GM18507 (cell line): ENCODE measurements at places on chromosomes 16 and 17.

DNA sequence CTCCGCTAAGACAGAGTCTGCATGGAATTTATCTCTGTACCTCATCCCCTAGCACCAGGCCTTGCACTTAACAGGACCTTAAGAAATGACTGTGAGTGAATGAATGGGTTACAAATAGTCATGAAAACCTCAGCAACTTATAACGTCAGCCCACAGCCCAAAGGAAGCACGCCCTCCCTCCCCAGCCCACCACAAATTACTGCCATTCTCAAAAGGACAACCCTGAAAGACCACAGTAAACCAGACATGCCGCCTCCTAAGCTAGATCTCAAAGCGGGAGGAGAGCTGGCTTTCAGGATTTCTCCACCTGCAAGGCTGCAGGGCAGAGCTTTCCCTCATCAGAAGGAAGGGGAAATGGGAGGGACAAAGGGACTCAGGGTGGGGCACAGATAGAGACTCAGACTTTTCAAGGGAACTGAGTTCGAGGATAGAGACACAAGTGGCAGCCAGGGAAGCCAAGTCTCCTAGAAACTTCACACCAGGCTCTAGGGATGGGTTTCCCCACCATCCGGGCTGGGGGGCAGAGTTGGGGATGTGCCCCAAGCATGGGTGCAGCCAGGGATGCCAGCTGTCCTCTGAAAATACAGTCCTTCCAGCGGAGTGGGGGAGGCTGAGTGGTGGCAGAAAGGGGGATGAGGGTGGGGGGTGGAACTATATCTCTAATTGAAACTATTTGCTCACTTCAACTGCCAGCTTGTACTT lies 56.7 kb downstream of the PLXDC1 start:
- no peak for DNase-seq

GRCh38 chr17:12643822-12644221 lies 21.9 kb upstream of the MYOCD start:
- DNase-seq = no peak

DNA sequence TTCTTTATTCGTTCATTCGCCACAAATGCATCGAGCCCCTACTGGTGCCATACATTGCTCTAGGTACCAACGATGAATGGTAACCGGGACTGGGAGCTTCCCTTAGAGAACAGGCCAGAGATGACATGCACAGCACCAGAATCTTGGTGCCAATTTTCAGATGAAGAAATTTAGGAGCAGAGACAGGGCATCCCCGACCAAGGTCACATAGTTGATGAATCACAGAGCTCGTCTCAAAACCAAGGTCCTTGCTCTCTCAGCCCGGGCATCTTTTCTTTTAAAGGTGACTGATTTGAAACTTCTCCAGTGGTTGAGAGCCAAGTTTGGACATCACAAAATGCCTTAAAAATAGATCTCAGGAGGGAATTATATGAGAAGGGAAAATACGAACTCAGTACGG lies 73.2 kb upstream of the C16orf82 start:
- no peak for DNase-seq

GRCh38 chr16:75092777-75093176 lies 23.8 kb downstream of the LDHD start:
- DNase-seq = no peak

DNA sequence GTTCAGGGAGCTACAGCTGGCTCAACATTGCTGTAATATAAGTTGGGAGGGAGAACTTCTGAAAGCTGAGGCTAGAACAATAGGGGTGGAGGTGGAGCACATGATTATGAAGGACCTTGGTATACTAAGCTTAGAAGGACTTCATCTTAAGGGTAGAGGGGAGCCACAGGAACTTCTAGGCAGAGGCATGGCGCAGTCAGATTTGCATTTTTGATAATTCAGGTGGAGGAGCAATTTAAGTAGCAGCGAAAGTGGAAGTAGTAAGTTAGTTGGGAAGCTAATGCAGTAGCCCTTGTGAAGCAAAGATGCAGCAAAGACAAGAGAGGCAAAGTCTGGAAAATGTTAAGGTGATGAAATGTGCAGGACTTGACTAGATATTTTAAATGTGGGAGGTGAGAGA lies 144.1 kb downstream of the SPECC1 start:
- no peak for DNase-seq

DNA sequence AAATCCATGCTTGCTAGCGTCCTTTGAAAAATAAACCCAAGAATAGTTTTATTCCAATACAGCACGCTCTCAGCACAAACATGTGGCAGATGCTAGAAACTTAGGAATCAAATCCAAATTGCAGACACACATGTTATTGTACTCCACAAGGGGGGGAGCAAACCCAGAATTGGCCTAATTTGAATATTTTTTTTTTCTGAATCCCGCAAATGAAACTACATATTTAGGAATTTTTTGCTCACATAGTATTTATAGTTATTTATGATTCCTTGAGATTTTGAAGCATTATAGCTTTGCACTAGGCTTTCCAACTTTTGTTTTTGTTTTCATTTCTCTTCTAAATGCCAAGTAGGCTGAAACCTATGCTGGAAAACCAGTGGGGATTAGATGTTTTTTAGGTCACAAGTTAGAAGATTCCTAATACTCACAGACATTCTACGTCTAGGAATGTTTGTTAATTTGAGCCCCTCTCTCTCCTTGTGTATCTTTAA lies 59.3 kb upstream of the CDH11 start:
- no peak for DNase-seq

DNA sequence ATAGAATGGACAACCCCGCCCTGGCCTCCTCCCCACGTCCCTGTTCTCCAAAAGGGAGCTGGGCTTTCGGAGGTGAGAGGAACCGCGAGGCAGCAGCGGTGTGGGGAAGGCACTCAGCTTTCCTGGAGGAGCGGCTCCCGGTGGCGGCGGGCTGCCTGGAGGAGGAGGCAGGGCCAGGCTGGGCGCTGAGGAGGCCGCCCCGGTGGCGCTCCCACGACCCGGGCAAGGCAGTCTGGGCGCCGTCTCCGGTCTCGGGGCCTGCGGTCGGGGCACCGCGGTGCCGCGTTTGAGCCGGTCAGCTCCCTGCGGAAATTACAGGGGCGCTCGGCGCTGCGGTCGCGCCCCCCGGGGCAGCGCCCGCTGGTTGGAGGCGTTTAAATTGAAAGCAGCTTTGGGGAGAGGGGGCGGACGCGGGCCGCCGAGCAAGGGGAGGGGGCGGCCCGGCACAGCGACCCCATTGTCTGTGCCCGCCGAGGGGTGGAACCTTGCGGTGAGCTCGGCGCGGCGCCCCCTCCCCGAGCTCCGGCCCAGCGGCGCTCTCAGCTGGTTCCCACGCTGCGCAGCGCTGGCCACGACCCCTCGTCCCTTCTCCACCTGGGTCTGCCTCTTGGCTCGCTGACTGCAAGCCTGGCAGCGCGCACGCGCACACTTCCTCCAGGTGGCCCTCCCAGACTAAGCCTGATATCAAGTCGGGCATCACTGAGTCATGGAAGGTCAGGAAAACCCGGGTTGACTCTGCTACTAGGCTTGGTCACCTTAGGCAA lies 58.7 kb upstream of the DLX4 start:
- DNase-seq = no peak

DNA sequence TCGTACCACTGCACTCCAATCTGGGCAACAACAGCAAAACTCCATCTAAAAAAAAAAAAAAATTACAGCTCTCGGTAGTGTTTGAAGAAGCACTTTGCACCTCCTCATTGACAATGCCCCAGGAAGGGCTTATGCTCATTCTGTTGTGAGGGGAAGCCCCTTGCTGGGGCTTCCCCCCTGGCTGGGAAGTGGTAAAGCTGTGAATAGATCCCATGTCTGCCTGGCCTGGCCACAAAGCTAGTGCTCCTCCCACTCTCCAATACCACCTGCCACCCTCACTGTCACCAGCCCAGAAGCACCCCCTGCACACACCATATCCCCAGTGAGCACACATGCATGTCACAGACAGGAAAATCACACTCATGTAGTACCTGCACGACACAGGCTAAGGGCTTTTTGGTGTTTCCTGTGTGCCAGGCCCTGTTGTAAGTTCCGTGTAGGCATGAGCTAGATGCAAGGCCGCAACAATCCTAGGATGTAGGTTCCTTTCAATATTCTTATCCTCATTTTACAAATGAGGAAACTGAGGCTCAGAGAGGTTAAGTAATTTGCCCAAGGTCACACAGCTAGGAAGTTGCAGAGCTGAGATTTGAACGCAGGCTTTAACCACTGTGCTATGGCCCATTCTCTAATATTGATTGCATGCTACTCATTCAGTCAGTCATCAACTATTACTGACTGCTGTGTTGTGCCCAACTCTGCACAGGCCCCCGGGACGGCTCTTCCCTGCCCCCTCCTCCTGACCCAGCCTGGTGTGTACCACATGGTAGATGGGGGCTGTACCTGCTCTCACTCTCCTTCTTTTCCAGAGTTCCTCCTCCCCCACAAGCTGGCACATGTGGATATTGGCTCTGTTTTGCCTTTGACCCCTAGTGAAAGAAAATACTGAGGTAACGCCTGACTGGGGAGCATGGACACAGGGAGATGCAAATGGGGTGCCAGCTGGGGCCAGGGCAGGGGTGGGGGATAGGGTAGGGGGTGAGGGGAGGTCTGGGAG lies 11.9 kb upstream of the COL1A1 start:
- peak; percentile 52 for DNase-seq

GRCh38 chr17:1158879-1159278 lies 20.9 kb downstream of the ABR start:
- DNase-seq = no peak

DNA sequence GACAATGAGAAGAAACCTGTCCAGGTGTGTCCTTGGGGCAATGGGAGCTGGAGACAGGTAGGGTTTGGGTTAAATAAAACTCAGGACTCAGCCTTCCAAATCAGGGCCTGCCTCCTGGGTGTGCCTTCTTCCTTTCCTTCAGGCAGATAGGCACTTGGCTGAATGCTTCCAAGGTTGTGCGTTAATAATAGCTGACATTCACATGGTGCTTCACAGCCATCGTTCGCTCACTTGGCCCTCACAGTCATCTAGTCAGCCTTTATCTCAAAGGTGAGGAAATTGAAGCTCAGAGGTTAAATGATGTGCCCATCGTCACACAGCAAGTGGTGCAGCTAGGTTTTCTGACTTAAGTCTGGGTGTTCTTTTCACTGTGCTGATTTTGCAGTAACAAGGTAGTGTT lies 9.5 kb downstream of the NFE2L1 start:
- DNase-seq = no peak

DNA sequence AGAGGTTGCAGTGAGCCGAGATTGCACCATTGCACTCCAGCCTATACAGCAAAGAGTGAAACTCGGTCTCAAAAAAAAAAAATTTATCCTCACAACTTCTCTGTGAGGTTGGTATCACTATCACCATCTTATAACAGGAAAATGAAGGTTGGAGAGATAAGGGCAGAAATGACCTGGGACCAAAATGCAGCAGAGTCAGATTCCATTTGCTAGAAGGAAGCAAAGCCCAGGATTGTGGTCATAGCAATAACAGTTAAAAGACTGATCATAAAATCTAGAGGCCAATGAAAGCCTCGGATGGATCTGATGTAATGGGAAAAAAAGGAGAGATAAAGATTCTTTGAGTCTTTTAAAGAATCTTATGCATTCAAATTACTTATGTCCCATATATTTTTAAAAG lies 69.6 kb upstream of the TEKT1 start:
- no peak for DNase-seq
